ENCODE measurements at places on chromosomes 6 and 20. TPM values are rescaled to one million over a fixed set of nuclear protein-coding genes. Genes with fewer than 3 reads are reported as not detected.

GRCh38 chr6:110357664-110358552 is at the start of gene METTL24:
METTL24 (minus strand) TSS chr6:110358349; CDS start chr6:110358272, 77 bp downstream.
- no peak for DNase-seq

GRCh38 chr20:4871486-4871885 is 129.8 kb downstream of the SLC23A2 start:
- no peak for DNase-seq

Gene BACH2
- 7.7 TPM for total RNA-seq

- no peak for DNase-seq
These were observed 409.9 kb upstream of the MARCKS start for GRCh38 chr6:113447088-113447831.

Gene MUC21
- not detected for total RNA-seq

Gene CFB
- 132 TPM for total RNA-seq

GRCh38 chr6:130365166-130366106 is at the start of gene TMEM200A:
TMEM200A (plus strand) TSS chr6:130366017; CDS start chr6:130440423, 74,406 bp downstream.
- no peak for DNase-seq

DNA sequence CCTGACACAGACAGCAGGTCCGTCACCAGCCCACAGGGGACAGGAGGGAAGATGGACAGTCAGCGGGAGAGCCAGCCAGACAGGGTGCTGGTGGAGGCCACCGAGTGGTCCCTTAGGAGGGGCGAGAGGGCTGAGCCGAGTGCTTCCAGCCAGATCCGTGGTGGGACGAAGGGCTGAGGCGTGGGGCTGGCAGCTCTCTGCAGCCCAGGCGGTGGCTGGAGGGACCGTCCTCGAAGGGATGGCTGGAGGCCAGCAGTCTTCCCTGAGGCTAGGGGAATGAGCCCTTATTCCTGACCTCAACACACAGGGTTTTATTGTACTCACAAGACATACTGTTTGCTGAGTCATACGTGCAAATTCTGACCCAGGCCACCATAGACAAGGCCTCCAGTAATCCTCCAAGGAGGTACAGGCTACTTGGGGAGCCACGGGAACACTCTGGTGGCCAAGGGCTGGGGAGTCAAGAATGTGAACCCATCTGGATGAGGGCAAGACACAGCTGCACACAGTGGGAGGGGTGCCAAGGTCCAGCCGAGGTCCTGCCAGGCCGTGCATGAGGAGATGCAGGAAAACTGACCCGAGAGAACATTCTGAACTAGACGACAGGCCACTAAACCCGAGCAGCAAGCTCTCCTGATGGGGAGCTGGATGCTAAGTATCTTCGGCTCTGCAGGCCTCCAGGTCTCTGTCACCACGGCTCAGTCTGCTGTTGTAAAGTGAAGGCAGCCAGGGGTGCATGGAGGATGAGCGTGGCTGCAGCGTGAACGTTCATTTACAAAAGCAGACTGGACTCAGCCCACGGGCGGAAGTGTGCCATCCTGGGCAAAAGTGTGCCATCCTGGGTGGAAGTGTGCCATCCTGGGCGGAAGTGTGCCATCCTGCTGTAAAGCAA is 242.5 kb downstream of the TTLL2 start:
- no peak for DNase-seq

Gene ERVFRD-1
- not detected for total RNA-seq

- DNase-seq: no peak
These were observed 195.5 kb downstream of the SIM1 start for GRCh38 chr6:100269189-100269588.

DNA sequence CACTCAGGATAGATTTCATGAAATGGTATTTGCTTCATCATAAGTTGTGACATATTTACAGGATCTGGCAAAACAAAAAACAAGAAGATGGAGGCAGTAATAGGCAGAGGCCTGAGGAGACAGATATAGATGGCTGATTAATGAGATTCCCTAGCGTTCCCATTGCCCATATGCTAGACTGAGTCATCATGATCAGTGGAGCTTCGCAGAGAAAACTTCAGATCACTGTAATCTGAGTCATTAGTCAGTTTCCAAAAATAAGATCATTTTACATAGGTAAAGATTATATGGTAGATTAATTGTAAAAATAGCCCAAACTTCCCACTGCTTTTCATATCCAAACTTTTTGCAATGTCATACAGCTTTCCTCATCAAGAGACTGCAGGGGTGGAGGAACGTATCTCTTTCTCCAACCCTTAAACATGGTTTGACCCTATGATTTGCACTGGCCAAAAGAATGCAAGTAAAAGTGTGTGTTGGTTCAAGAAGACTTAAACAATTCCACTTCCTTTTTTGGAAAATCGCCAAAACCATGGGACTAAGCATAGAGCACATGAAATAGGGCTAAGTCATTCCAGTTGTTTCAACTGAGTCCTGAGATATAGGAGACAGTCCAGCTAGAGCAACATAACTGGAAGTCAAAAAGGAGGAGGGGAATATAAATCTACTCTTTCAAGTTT is 626.0 kb downstream of the RNF144B start:
- DNase-seq: no peak

Gene DYNLT2
- total RNA-seq: 0.21 TPM

Gene NFATC2
- total RNA-seq: 7.9 TPM

Gene PKIB
- not detected for total RNA-seq

Gene CNBD2
- not detected for total RNA-seq

- DNase-seq: peak; percentile 84
These were observed 17.4 kb downstream of the MYLK4 start for GRCh38 chr6:2733324-2733723.

DNA sequence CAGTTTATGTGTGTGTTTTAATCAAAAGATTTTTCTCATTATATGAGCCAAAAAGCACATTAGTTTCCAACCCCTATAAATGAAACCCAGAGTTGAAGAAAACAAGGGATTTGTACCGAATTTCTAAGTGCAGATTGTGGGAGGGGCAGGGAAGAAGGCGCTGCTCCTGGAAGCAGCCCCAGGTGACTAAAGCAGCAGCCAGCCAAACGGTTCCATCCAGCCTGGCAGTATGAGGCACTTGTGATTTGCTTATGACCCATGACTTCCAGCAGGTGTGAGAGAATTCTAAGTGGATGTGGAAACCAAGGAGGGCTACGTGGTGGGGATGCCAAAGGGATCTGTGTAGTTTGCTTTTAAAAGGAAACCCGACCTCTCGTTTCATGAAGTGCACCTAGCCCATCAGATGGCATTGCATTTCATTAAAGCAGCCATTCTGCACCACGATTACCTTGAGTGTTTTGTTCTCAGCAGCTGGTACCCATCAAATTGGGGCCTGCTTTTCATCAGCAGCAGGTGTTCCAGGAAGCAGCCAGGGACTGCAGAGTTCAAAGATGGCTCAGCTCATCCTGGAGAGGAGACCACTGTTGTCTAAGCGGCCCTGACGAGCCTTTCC is 79.1 kb downstream of the DTD1 start:
- DNase-seq: no peak

DNA sequence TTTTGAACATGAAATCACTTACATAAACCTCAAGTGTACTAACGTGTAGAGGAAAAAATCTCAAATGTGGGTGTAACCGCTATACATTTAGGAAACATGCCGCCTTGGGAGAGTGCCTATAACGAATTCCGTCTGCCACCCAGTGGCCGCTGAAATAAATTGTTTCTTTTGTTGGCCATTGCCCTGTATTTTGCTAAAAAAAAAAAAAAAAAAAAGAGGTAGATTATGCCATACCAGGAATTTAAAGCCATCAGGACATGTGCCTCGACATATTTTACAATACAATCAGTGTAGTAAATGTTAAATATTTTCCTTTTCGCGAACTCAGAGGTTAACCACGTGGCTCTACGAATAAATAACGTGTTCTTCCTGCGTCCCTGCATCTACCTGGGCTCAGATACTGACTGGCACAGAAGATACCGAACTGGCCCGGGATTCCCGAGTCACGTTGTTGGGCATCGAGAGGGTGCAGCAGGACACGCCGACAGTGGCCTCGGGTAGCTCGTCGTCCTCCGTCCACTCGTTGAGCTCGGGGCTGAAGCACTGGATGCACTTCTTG is 14.3 kb downstream of the KLHL31 start:
- DNase-seq: no peak

DNA sequence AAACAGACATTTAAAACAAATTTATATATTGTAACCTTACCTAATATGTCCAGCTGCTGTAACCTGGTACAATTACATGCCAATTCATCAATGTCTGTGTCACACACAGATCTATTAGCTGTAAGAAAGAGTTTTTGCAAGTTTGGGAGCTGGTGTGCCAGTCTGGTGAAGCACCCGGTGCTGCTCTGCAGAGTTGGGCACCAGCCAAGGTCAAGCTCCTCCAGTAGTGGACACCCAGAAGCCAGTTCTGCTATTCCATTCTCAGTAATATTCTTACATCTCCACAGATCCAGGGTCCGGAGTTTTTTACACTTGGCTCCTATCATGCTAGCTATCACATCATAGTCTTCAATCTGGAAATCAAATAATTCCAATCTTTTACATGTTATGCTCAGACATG is 41.0 kb downstream of the POU3F2 start:
- DNase-seq: no peak

Data from ascending aorta (tissue), 2 donors.